Pulmonary artery endothelial cell (primary cell): ENCODE measurements at places on chromosomes 5 and 9.

DNA sequence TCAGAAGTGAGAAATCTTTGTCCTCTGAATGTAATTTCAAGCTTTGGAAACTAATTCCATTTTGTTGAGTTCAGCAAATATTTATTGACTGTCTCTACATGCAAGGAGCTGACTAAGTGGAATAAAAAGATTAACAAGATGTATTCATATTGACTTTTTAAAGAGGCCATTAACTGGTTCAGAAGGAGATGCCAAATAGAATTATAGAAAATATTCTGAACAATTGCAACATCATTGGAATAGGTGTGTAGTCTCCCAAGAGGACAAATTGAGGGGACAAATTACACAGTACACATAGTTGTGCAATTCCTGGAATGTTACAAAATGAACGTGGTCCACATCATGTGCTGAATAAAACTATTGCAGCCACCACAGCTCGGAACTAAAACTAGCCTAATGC lies 224.2 kb downstream of the NPR3 start:
- DNase-seq, result no peak

DNA sequence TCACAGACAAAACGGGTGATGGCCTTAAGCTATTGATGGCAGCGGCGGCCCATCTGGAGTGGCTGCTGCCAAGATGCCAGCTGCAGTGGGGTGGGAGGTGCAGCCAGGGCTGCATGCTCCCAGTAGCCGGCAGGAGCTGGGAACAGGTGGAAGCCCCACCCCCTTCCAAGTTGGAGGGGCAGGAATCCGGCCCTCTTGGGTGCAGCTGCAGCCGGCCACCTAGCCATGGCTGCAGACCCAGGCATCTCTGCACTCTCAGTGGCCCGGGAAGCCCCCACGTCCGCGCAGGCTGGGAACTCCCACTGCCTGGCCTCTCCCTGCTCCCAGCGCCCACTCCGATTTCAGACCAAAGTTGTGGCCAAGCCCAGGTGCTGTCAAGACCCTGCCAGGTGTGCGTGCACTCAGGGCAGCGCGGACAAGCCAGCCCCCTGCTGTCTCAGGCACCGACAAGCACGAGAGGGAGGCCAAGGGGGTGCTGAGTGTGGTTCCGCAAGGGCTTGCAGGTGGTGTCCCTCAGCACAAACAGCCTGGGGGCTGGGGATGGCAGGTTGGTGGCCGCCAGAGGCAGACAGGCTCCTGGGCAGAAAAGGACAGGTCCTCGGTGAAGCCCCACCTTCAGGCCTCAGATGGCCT lies 115.1 kb upstream of the TSLP start:
- DNase-seq, result no peak

DNA sequence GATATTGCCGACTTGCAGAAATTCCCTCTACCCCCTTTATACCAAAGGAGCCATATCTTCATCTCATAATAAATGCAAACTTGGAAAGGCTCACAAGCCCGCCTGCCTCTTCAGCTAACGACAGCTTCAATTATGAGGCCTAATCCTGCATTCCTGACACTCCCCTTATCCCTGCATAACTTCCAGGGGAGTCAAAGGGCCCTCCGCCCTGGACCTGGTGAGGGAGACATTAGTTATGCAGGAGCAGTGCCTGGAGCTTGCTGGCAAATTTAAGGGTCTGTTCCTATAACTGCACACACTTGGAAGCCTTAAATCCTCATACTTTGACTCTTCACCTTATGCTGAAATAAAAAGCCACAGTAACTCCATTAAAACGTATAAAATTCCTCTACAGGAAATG lies 617.9 kb downstream of the BNC2 start:
- no peak for DNase-seq

DNA sequence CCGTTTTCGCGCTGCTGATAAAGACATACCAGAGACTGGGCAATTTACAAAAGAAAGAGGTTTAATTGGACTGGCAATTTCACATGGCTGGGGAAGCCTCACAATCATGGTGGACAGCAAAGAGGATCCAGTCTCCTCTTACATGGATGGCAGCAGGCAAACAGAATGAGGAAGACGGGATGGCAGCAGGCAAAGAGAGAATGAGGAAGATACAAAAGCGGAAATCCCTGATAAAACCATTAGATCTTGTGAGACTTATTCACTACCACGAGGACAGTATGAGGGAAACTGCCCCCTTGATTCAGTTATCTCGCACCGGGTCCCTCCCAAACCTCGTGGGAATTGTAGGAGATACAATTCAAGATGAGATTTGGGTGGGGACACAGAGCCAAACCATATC lies 95.0 kb downstream of the OSTF1 start:
- no peak for DNase-seq

DNA sequence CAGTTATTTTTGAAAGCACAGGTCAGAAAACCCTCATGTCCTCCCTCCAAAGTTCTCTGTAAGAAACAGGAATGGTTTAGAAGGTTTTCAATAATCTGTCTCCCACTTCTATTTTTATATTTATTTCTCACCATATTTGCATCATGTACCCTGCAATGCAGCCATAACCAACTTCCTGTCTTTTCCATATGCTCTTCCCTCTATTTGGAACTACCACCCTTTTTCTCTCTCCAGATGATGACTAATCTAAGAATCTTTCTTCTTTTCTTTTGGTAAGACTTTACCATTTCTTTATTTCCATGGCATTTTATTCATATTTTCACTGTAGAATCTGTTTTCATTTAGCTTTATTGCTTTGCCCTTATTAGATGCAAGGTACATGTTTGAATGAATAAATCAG lies 33.9 kb downstream of the MAN2A1 start:
- no peak for DNase-seq

DNA sequence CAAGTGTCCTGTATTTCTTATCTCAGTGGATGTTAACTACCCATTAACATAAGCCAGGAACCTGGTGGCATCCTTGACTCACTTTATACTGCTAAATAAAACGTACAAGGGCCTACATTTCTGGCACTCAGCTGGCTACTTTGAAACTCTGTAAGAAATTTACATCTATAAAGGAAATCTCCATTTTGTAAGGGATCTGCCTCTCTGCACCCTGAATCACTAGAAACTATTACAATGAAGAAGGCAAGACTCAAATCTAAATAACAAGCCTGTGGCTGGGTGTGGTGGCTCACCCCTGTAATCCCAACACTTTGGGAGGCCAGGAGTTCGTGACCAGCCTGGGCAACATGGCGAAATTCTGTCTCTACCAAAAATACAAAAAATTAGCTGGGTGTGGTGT lies 51.5 kb downstream of the RAPGEF1 start:
- no peak for DNase-seq

- no peak for DNase-seq
These were observed 1.9 kb upstream of the FIBCD1 start for GRCh38 chr9:130940693-130941576.

- DNase-seq, result no peak
These were observed 247.8 kb downstream of the AOPEP start for GRCh38 chr9:94974154-94974879.

GRCh38 chr9:28209130-28209529 lies 635.8 kb upstream of the C9orf72 start:
- DNase-seq, result no peak

GRCh38 chr9:88322906-88323566 lies 65.2 kb upstream of the SPIN1 start:
- no peak for DNase-seq

DNA sequence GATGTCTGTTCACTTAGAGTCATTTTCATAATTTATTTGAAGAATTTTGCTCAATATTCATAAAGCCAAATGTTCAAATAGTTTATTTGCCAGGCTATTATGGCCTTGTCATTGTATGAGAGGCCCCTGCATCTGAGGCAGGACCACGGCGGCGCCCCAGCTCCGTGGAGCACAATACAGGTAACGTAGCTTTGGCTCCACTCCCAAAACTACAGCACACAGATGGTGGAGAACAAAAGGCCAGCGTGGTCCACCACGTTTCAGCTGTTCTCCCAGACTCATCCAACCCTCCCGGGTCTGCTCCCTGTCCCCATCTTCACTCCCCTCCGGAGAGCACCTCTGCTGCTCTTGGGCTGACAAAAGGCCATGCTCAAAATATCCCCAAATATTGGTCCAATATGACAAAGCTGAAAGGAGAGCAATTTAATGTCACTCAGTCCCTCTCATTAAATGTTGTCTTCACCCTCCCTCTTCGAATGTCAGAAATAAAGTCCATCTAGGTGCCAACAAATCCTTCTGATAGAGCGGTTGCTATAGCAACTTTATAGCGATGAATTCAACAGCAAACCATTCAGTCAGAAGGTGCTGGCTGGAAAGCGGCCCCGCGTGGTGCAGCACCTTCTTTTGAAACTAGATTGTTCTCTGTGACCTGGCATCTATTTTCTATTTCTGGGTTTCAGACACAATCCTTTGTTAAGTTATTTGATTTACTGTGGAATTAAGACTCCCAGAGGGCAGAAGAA lies 504.3 kb downstream of the ARHGEF28 start:
- DNase-seq, result no peak

DNA sequence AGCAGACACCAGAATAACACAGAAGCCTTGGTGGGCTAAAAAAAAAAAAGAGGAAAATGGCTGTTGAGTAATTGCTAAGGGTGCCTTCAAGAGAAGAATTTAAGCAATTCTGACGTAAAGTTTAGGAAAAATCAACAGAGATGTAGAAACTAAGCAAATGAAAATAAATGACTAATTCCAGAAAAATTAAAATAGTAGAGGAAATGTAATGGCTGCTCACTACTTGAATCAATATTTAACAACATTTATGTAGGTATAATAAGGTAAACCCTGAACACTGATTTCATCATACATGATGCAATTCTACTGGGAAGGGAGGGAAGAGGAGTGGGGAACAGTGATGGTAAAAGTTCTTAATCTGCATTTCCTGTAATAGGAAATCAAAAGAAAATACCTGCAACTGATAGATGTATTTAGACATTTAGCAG lies 41.4 kb downstream of the PUM3 start:
- DNase-seq, result no peak

DNA sequence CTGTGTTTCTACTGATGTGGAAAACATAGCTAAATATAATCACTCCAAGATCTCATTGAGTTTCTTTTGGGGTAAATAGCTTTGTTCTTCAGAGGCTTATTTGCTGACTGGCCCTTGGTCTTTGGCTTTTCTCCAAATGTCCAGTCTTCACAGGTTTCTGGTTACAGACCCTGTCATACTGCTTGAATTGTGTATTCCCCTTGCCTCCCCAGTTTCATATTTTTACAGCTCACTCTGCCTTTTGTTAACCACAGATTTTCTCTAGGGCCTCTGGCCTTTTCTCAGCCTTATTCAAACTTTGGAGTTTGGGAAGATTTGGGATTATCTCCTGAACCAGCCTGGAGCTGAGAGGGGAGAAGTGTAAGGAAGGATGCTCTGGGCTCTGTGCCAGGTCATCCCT lies 23.9 kb downstream of the ISOC1 start:
- DNase-seq, result no peak

GRCh38 chr5:95050708-95051107 lies 234.2 kb downstream of the MCTP1 start:
- DNase-seq, result no peak

GRCh38 chr5:151721087-151721646 lies 34.5 kb upstream of the SPARC start:
- DNase-seq, result no peak

DNA sequence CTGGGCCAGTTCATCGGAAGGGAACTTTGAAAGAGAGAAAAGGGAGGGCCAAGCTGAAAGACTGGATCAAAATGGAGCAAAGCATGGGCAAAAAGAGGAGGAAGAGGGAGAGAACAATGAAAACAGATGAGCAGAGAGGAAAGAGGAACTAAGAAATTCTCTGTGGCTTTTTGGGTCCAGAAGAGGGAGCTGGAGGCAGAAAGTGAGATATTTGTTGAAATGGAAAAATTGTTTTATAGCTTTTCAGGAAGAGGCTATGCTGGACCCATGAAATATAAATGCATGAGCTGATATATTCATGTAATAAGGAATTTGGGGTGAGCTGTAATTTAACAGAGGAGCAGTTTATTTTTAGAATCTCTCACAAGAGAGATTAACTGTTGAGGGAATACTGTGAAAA lies 457.3 kb downstream of the DMAC1 start:
- DNase-seq, result no peak

- DNase-seq, result peak; percentile 62
These were observed 19.6 kb upstream of the LIX1 start for GRCh38 chr5:97162045-97162444.

GRCh38 chr5:32207355-32207634 lies 33.2 kb upstream of the GOLPH3 start:
- no peak for DNase-seq

DNA sequence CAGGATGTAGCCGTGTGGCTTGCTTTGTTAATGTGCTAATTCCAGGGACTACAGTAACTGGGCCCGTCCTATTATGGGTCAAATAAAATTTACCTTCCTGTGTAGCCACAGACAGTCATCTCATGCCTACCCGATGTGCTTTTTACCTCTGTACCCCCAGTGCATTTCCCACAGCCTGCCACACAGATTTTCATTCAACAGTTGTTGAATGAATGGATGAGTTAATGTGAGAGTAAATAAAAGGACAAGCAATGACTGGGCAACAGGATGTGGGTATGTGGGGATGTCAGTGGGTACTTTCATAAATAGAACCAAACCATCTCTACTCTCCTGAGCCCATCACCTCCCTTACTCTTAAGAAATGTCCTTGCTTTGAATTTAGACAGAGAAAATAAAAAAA lies 441.2 kb upstream of the ZNF462 start:
- DNase-seq, result no peak

DNA sequence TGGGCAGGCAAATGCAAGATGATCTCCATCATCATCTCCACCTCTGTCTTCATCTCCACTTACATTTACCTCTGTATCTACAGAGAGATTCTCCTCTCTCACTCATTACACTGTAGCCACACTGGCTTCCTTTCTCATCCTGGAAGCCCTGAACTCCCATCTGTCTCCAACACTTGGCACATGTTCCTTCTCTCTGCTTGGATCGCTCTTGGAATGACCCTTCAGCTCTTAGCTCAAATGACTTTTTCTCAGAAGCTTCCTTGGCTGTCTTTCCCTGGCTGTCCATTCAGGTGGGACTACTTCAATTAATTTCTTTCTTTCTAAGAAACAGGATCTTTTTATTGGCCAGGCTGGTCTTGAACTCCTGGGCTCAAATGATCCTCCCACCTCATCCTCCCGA lies 120.0 kb upstream of the KLF4 start:
- no peak for DNase-seq

GRCh38 chr5:11177999-11178711 lies 417.1 kb upstream of the DAP start:
- DNase-seq, result no peak

GRCh38 chr9:7894231-7894630 lies 94.7 kb upstream of the DMAC1 start:
- DNase-seq, result no peak
